ENCODE measurements at places on chromosomes 2 and 18. TPM values are rescaled to one million over a fixed set of nuclear protein-coding genes. Genes with fewer than 3 reads are reported as not detected.

GRCh38 chr2:62141142-62141740, 54.7 kb upstream of the B3GNT2 start:
- DNase-seq, result no peak

DNA sequence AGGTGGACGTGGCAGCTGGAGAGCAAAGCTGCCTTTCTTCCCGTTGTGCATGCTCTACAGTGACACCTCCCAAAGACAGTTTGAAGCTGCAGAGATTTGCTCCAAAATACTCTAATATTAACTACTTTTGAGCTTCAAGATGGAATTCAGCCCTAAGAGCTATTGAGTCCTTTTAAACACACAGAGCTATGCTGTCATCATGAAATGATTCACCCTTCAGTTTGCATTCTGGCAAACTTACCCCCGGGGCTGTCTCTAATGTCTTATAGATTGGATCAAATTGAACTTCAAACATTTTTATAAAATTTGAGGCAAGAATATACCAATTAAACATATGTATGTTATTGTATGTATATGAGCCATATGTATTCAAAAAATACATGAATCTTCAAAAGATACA, 110.7 kb upstream of the EFEMP1 start:
- no peak for DNase-seq

GRCh38 chr2:64837925-64838641, 151.1 kb upstream of the SLC1A4 start:
- DNase-seq, result no peak

DNA sequence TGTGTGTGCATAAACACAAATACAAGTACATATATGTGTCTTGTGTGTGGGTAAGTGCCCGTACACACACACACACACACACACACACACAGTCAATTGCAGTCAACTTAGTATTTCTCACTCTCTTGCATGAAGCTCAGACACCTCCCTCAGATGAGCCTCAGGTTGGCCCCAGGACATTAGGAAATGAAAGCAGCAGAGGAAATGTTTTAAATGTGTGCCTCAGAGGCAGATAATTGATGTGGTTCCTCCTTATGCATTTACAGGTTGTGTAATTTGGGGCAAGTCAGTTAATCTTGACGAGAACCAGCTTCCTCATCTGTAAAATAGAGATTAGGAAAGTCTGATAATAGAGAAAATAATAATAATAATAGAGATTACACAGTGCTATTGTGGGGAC, 814.0 kb upstream of the ID2 start:
- DNase-seq, result no peak

Gene AOX1
- total RNA-seq, result 0.15 TPM

GRCh38 chr18:36592282-36592681, 236.5 kb downstream of the TPGS2 start:
- DNase-seq, result no peak

Gene TUBA4B
- total RNA-seq, result not detected

Gene LYPD6B
- 0.20 TPM for total RNA-seq

DNA sequence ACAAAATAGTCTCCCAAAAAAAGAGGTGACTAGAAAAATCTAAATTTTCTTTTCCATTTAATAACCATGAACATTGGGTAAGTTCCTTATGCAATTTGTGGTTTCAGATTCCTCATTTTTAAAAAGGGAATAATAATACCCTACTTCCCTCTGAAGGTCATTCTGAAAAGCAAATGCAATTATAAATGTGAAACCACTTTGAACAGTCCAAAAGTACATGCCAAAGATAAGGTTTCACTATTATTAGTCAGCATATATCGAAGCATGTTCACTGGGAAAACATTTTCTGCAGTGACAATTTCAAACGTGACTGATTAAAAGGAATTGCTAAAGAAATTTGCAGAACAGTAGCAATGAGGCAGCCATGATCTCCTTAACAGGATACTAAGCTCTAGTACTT, 100.1 kb upstream of the RNF152 start:
- no peak for DNase-seq

GRCh38 chr2:233331536-233331935, 22.8 kb upstream of the DGKD start:
- peak; percentile 89 for DNase-seq

- DNase-seq, result no peak
Observed at GRCh38 chr2:240002983-240003382, 22.2 kb downstream of the NDUFA10 start.

Gene TDRD15
- not detected for total RNA-seq

DNA sequence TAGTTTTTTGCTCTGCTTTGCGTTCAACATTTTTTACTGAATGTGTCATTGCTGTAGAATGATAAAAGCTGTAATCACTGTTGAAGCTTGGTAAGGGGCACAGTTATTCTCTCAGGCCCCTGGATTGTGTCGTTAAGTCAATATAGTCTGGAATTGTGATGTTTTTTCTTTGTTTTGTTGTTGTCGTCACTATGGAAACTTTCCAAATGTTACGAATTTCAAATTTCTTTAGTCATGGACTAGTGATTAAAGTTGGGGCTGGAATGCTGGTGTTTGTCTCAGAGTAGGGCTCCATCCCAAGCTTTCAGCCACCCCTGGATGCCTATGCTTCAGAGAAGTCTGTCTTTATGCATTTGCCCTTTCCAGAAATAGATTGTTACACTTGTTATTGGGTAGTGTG, 287.2 kb downstream of the CDH19 start:
- no peak for DNase-seq

DNA sequence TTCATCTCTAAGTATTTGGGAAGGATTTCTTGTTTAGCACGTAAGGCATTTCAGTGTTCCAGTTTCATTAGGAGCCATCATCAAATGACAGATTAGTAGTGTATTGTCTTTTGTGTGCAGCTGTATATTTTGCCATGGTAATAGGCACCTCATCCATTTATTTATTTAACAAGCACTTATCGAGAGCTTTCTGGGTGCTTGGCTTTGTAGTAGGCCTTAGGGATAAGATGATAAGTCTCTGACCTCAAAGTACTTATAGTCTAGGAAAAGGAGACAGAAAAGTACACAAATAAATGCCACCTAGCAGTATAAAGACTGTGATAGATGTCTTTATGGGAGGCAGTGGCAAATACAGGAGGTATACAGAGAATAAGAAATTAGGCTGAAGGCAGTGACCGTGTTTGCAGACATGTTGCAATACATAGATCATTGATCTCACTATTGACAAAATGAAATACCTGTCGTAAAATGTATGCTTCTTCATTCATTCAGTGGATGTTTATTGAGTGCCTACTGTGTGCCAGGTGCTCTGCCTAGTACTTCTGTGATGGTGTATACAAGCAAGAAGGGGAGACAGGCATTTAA, 265.9 kb downstream of the SETBP1 start:
- DNase-seq, result no peak

DNA sequence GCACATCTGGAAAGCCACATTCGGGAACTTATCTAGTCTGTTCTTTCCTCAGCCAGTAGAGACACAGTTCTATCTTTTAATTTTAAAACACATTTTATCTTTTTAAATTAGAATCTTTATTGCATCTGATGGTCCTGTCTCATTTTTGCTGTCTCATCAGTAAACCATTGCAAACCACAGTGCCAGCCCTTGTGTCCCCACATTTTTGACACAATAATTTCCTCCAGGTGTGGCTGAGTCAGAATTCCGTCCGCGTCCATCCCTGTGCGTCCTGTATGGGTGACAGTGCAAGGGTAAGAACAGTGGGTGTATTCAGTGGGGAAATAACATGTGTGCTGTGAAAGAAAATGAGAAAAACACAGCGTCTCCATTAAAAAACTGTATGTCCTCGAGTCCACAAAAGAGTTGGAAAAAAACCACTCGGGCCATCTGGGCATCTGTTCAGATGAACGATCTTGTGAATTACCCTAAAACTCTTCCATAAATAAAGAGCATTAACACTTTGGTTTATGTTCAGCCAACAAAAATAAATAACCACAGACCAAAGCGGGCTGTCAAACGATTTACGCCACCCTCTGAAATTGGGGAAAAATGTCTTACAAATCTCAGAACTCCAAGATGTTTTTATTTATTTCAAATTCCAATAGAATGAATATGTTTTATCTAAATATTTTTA, 137.3 kb downstream of the ZNF516 start:
- no peak for DNase-seq

DNA sequence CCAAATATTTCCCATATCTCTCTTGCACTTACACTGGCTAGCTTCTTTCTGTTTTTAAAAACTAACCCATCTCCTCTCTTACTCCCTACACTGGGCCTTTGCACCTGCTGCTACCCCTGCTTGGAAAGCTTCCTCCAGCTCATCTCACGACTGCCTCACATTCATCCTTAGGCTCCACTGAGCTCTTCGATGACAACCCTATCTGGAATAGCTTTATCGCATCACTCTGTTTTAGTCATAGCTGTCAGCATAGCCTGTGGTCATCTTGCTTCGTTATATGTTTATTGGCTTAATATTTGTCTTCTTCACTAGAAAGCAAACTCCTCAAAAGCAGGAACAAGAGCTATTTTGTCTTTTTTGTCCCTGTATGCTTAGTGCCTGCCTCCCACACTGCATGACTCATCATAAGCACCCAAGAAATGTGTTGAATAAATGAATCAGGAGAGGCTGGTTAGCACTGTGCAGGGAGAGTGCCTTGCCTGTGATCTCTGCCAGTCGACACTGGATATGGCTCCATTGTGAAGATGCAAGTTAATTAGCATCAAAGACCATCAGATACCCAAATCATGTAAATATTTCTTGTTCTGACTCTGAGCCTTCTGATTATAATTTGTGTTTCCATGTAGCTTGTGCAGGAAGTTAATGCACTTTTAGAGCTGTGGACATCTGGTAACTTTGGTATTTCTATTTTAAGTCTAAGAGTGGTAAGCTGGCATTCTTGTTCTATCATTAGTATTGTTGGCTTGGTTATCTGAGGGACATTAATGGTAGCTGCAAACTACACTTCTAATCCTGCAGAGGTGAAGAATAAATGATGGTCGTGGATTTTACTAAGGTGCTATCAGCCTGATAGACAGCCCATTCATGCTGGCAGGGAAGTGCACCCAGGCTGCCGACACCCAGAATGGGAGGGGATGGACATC, 10.3 kb upstream of the DYTN start:
- no peak for DNase-seq

DNA sequence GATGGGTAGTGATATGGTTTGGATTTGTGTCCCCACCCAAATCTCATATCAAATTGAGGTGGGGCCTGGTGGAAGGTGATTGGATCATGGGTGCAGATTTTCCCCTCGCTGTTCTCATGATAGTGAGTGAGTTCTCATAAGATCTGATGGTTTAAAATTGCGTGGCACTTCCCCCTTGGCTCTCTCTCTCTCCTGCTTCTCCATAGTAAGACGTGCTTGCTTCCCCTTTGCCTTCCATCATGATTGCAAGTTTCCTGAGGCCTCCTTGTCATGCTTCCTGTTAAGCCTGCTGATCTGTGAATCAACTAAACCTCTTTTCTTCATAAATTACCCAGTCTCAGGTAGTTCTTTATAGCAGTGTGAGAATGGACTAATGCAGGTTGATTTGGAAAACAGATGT, 223.2 kb upstream of the APCDD1 start:
- no peak for DNase-seq

GRCh38 chr2:231463698-231464575, at the start of gene NCL:
Gene NCL (minus strand): TSS chr2:231464484. CDS start chr2:231464353, 131 bp downstream.
- DNase-seq, result peak; percentile 90

Gene SCYGR4
- not detected for total RNA-seq

GRCh38 chr2:42784204-42784880, 8.0 kb downstream of the HAAO start:
- DNase-seq, result peak; percentile 9

- DNase-seq, result no peak
Observed at GRCh38 chr2:36300697-36301096, 54.9 kb upstream of the CRIM1 start.

Gene PLEK
- 9.5 TPM for total RNA-seq

DNA sequence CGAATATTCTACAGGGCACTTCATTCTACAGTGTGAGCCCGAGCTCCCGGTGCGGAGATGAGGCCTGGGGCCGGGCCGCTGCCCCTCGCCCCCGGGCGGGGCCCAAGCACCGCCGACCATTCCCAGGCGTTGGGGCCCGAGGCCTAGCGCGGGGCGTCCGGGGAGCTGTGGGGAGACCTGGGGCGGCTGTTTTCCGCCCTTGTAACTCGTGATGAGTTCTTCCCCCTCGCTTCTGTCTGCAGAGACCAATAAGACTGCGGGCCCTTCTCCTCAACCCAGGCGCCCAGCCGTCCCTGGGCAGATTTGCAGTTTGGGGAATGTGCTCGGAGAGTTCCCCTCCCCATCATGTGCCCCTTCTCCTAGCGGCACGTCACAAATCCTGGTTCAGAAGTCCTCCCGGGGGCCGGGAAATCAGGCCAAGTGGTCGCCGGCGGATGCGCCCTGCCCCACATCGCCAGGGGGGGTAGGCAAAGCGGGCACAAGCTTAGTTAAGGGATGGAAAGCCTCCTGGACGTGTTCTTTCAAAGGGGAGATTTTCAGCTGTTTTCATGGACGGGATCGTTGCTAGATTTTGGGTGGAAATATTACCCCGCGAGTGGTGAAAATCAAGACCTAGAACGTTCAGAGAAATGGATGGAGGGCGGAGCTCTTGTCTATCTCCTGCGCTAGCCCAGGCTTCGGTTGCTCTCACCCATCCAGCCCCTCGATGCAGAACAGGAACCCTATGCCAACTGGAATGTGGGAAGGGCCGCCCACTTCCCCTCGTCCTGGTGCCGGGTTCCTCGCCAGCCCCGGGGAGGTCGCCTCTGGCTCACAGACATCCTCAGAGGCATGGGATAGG, 18.8 kb upstream of the HAAO start:
- peak; percentile 56 for DNase-seq

DNA sequence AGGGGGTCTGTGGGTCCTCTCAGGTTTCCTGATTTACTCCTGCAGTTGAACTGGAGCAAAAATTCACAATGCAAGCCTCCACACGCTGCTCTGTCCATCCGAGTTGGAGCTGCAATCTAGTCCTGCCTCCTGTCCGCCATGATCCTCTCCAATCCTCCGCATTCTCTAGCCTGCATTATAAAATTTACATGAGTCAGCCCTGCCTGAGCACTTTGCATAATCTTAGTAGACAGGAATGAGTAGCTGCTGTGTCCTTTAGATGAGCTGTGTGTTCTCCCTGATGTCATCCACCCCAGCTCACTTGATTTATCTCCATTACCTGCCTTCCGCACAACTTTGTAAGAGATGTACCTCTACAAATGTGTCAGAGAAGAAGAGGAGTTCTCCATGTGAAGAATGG, 355.6 kb downstream of the STK39 start:
- no peak for DNase-seq

Gene SERPINB2
- total RNA-seq, result not detected

- DNase-seq, result no peak
Observed at GRCh38 chr2:59250307-59250677, 1009.2 kb upstream of the FANCL start.

- no peak for DNase-seq
Observed at GRCh38 chr2:239884875-239885274, 140.3 kb downstream of the NDUFA10 start.

DNA sequence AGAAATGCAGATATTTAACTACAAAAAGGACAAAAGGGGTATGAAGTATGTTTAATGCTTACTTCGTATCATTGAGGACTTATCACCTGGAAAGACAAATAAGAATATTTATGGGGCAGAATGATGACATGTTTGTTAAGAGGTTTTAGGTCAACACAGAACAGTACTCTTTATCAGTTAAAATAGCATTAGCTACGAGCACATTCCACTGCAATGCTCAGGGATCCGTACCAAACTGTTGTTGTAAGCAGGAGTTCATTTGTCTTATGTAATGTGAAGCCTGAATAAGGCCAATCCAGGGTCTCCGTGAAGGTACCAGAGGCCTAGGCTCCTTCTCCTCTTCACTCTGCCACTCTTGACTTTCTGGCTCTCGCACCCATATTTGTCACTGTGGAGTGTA, 465.7 kb upstream of the NRP2 start:
- no peak for DNase-seq
